Activated CD8-positive, alpha-beta memory T cell treated with anti-CD3 and anti-CD28 coated beads for 1 hour (primary cell): ENCODE measurements at places on chromosomes 3 and 15.
A peak's percentile ranks its signal among the peaks of the same experiment; 100 is the strongest.

GRCh38 chr15:95584088-95584487 lies 746.4 kb upstream of the NR2F2 start:
- DNase-seq = no peak

- no peak for DNase-seq
Measured at GRCh38 chr3:152232679-152233078, 36.0 kb upstream of the MBNL1 start.

GRCh38 chr15:83845230-83845629 lies 191.3 kb downstream of the ADAMTSL3 start:
- DNase-seq = no peak

GRCh38 chr3:48299746-48300712 lies 33.4 kb downstream of the SPINK8 start:
- peak; percentile 0 for DNase-seq

- DNase-seq = no peak
Measured at GRCh38 chr3:177606891-177607290, 409.6 kb upstream of the TBL1XR1 start.

DNA sequence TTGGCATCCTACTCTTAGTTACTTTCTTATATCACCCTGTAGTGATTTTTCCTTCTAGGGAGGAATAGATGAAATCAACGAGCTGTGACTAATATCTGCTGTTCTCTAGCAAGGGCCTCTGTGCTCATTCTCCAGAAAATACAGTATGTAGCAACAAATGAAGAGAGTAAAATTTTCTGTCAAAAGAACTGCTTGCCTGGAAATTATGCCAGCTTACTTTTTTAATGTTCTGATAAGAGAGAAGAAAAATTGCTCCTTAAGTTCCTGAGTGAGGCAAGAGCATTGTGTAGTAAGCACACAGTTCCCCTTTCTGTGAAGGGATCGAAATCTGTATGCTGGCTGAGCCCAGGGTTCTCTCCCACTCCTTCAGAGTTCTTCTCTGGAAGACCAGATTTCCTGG lies 51.4 kb upstream of the GK5 start:
- DNase-seq = no peak

DNA sequence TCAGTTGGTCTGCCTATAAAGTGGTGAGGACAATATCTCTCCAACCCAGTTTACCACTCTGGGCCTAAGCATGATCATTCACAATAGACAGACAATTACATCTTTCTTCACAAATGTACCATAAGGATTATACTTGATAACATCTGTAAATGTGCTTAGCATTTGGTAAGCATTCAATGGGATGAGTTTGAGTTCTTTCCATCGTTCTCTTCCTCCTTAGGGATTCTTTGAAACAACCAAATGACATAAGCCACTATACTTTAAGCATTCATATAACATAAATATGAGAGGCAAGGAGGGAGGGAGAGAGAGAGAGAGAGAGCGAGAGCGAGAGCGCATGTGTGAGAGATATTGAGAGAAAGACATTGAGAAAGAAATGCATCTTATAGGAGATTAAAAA lies 303.3 kb upstream of the CBLB start:
- no peak for DNase-seq

DNA sequence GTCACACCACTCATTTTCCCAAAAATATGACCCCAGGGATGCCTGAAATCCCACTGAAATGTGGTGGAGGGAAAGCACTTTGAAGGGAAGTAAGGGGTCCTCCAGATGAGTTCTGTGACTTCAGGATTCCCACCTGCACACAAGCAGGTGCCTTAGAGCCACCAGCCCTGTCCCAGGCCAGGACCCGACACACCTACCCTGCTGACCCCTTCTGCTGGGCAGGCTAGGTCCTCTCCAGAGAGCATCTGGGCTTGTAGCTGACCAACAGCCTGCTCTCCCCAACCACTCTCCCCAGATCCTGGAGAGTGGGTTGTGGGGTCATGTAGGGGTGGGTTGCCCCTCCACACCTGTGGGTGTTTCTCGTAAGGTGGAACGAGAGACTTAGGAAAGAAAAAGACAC lies 14.9 kb upstream of the CILP start:
- DNase-seq = no peak

DNA sequence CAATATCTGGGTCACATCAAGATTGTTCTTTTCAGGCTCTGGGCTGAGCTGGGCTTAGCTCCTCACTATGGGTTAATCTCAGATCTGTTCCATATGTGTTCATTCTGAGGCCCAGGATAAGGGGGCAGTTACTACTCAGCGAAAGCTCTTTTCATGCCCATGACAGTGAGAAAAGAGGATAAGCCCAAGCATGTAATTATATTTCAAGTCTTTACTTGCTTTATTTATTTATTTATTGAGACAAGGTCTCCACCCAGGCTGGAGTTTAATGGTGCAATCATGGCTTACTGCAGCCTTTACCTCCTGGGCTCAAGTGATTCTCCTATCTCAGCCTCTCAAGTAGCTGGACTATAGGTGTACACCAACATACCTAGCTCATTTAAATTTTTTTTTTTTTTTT lies 44.7 kb upstream of the SELENOK start:
- no peak for DNase-seq

DNA sequence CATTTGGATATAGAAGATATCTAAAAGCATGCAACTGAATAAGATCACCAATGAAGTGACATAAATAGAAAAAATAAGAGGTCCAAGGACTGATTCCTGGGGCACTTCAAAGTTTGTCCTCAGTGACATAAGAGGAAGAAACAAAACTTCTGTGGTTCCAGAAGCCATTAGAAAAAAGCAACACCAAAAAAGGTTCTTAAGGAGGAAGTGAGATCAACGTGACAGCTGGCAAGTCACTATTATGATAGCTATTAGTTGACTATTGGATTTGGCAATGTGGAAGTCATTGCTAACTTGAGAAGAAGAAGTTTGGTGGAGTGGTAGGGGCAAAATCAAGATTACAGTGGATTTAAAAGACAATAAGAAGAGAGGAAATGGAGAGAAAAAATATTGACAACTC lies 1098.3 kb downstream of the NAALADL2 start:
- no peak for DNase-seq

DNA sequence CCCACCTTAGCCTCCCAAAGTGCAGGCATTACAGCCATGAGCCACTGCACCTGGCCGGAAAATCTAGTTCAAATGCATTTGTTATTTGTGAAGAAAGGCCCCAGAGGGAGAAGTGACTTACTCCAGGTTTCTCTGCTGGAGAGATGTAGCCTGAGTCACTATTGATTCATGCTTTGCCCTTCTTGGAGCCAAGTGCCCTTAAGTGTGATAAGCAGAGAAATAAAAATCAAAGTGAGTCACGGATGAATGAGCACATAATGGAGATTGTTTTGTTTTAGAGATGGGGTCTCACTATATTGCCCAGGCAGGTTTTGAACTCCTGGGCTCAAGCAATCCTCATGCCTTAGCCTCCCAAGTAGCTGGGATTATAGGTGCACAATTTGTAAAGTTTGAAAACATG lies 33.1 kb downstream of the CDC25A start:
- DNase-seq = no peak

DNA sequence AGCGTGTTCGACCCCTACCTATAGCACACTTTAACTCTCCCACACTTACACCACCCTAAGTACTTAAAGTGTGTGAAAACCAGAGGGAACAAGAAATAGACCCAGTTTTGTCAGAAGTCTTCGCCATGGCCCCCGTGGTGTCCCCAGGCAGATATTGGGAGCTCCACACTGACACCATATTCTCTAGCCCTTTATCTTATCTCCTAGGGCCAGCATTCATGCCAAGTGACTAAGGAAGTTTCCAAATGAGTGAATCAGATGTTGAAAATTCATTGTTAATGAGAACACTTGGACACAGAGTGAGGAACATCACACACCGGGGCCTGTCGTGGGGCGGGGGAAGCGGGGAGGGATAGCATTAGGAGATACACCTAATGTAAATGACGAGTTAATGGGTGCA lies 31.8 kb downstream of the P3H2 start:
- DNase-seq = no peak

DNA sequence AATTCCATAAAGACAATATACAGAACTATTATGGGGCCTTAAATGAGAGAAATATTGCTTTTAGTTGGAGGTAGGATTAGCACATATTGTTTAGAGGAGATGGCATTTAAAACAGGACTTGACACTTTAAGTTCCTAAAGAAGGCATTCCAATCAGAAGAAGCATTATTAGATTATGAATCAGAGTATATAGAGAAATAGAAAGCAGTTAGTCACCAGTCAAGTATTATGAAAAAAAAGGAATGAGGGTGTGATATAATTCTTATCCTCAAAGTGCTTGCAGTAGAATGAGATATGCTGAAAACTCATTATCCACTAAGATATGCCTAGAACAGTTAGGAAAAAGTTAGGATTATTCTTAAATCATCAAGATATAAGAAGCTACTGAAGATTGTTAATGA lies 456.2 kb downstream of the ZNF385D start:
- no peak for DNase-seq

DNA sequence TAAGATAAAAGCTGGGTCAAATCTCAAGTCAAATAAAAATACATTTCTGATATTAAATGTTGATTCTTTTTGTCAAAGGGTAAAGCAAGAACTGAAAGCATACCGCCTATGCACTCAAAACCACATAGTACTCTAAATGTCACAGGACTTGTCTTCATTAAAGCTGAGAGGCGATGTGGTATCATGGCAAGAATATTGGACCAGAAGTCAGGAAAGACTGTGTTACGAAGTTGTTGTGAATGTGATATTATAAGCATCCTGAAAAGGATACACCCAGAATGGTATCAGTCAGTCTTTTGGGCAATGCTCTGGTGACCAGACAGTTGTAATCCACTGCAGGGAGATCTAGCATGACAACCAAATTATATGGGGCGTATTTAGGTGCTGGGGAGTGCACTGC lies 33.8 kb downstream of the TIGIT start:
- no peak for DNase-seq

DNA sequence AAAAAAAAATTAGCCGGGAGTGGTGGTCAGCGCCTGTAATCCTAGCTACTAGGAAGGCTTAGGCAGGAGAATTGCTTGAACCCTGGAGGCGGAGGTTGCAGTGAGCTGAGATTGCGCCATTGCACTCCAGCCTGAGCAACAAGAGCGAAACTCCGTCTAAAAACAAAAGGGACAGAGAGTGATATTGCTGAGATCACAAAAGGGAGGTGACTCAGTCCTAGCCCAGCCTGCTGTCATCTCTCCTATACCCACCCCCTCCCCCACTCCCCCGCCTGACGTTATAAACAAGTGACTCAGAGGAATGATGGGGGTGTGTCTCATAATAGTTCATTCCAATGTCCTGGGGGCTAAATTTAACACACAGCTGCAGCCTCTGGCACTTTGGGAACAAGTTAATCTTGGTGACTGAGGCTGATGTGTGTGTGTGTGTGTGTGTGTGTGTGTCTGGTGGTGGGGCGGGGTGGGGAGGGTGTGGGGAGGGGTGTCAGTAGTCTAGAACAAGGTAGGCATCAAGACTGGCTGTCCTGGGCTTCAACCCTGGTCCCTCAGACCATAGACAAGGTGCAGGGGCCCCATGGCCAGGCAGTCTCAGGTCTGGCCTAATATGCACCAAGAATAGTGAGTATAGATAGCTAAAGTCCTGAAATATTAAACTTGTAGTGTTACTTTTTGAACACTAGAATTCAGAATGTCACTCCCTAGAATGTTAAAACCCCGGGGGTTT lies 1.3 kb upstream of the KLHL40 start:
- DNase-seq = no peak

GRCh38 chr15:29133791-29134190 lies 135.8 kb downstream of the NSMCE3 start:
- DNase-seq = no peak

- no peak for DNase-seq
Measured at GRCh38 chr3:144175644-144176425, 204.2 kb downstream of the DIPK2A start.

- no peak for DNase-seq
Measured at GRCh38 chr15:23570486-23570885, 5.0 kb downstream of the MKRN3 start.

DNA sequence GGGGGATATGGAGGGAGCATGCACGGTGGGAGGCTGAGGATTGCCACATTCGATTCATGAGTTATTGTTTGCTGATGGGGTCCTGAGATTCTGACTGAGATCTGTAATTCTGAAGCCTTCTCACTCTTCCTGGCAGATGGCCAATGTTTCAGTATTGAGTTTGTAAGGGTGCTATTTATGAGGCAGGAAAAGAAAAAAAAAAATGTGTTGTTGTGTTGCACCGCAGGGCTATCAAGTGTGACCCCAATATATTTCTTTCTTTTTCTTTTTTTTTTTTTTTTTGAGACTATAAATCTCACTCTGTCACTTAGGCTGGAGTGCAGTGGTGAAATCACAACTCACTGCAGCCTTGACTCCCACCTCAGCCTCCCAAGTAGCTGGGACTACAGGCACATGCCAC lies 3.2 kb upstream of the SENP2 start:
- no peak for DNase-seq

- DNase-seq = peak; percentile 53
Measured at GRCh38 chr3:9396301-9396631, 1.1 kb upstream of the SETD5 start.

GRCh38 chr15:35838424-35839111 lies 292.6 kb upstream of the DPH6 start:
- DNase-seq = no peak

GRCh38 chr3:71258526-71258925 lies 325.0 kb downstream of the FOXP1 start:
- no peak for DNase-seq

DNA sequence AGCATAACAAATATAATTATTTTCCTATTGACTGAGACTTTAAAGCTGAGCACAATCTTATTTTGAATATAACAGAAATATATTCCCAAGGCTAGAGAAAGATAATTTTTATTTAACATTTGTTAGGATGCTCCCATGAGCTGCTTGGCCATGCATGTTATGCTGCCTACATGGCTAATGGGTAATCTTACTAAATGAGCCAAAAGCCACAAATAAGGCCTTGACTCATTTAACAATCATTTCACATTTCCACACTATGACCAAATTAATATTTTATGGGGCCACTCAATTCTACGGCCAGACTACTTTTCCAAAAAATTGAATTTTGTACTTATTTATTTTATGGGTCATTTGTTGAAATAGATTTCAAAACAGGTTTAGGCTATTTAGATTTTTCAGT lies 141.7 kb downstream of the MEIS2 start:
- no peak for DNase-seq

GRCh38 chr15:71571641-71572040 lies 238.7 kb upstream of the NR2E3 start:
- DNase-seq = no peak

- DNase-seq = no peak
Measured at GRCh38 chr3:110327870-110328269, 743.7 kb upstream of the NECTIN3 start.

DNA sequence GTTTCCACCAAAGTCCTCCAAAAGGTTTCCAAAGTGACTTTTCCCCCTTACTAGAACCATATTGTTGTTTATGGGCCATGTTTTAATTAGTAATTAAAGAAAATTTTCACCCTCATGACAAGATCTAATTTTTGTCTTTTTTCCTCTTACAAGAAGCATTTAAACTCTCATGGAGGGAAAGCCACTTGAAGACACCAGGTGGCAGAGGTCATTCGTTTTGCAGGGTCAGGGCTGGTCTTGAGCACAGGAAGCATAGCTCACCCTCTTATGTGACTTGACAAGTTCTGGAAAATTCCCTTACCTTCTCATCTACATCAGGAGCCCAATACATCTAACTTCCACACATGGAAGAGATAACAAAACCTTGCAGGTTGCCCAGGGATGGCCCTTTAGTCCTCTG lies 163.7 kb downstream of the GREM1 start:
- DNase-seq = no peak

GRCh38 chr3:66656609-66657008 lies 155.8 kb upstream of the LRIG1 start:
- no peak for DNase-seq

GRCh38 chr3:67897351-67898336 lies 243.2 kb upstream of the SUCLG2 start:
- no peak for DNase-seq

- no peak for DNase-seq
Measured at GRCh38 chr3:12585970-12586369, 29.1 kb downstream of the MKRN2 start.
